ENCODE measurements at places on chromosomes 7 and 10. TPM values are rescaled to one million over a fixed set of nuclear protein-coding genes. Genes with fewer than 3 reads are reported as not detected.

The UBE3C gene
- 72.5 TPM for total RNA-seq

The ALDH18A1 gene
- 58.0 TPM for total RNA-seq

The DPYSL4 gene
- total RNA-seq = 8.2 TPM

The ZNF365 gene
- total RNA-seq = 0.33 TPM

The NEBL gene
- 7.6 TPM for total RNA-seq

All from mammary microvascular endothelial cell (primary cell).